Hippocampal formation (tissue), 2 donors: ENCODE measurements at places on chromosomes 11 and 22.

DNA sequence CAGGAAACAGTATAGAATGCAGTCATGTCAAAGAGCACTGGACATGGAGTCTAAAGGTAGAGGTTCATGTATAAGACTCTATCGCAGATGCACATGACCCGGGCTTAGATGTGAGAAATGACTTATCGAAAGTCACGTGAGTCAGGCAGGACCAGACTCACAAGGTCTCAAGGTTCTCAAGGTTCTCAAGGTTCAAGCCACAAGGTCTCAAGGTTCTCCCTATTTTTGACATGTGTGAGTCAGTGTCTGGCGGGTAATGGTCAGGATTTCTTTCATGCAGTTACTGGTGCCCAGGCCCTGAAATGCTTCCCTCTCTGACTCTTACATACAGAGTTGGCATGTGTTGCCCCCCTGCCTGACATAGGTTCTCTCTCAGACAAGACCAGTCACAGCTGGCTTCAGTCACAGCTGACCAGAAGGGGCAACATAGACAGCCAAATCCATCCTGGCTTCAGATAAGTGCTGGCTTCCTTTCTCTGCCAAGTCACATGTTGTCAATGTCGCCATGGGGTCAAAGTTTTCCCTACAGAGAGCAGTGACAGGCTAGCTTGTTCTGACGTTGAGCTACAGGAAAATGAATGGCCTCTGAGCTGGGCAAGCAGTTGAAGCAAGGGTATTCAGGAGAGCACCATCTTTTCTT lies 10.1 kb downstream of the CSRP3 start:
- DNase-seq, result no peak

GRCh38 chr11:12319461-12319951 lies 57.9 kb upstream of the PARVA start:
- no peak for DNase-seq

DNA sequence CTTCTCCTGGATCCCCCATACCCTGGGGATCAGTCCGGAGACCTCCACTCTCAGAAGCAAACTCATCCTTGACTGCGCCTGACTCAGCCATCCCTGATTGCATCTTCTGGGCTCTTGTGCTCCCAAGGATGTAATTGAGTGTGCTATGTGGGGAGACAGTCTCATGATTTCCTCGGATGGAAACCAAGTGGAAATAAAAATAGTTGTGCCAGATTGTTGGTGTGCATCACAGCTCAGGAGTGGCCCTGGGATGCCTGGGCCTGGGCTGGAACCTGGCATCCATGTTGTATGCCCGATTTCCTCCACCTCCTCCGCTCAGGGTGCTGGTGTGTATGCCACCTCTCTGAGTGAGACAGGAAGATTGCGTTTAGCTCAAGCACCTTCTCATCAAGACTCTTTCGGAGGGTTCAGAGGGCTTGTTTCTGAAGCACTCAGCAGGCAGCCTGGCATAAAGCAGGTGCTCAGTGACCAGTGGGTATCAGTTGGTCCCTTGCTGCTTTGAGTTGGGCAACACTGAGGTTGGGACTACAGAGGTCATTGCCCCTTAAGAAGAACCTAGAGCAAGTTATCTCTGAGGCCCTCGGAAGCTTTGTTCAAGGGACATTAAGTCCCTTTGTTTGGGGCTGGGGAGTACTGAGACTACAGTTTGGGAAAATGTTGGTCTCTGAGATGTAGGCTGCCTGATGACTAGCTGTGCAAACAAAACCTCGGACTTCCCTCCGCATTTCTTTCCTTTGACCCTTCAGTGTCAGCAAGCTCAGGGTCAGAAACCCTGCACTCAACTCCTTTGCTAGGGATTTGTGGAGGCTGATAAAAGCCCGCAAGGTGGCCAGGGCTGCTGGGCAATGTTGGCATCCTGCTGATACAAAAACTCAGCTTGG lies 24.8 kb upstream of the MICAL2 start:
- DNase-seq, result no peak

- no peak for DNase-seq
Observed at GRCh38 chr11:27371489-27371888, 8.5 kb upstream of the CCDC34 start.

GRCh38 chr11:90775567-90776165 lies 552.8 kb upstream of the CHORDC1 start:
- DNase-seq, result no peak

DNA sequence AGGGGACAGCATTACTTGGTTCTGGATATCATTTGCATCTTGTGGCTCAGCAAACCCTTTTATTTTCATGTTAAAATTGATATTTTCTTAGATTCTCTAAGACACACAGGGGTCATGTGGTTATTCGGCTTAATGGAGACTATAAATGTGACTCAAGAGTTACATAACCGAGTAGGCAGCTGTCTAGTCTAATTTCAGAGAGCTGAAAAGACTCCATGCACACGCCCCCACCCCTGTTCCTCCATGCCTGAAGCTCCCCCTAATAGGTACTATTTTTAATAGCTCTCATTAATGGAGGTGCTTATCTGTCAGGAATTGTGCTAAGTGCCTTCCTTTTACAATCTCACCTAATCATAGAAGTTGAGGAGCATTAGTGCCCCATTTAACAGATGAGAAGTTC lies 189.2 kb upstream of the ARHGAP20 start:
- no peak for DNase-seq

GRCh38 chr11:16669799-16670415 lies 68.5 kb upstream of the C11orf58 start:
- DNase-seq, result no peak

DNA sequence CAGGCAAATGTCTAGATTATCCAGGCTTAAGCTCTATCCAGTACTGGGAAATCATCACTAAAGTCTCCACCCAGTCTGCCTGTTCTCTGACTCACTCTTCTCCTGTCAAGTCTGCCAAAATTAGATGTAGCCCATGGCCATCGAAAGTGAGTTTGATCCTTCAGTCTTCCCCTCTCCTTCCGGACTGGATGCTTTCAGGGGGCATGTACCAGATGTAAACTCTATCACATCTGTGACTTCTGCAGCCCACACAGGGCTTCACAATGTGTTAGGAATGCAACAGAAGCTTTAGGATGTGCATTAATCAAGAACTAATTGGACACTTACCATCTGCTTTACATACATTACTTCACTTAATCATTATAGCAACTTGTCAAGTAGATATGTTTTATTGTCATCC lies 12.3 kb downstream of the ME3 start:
- DNase-seq, result no peak

DNA sequence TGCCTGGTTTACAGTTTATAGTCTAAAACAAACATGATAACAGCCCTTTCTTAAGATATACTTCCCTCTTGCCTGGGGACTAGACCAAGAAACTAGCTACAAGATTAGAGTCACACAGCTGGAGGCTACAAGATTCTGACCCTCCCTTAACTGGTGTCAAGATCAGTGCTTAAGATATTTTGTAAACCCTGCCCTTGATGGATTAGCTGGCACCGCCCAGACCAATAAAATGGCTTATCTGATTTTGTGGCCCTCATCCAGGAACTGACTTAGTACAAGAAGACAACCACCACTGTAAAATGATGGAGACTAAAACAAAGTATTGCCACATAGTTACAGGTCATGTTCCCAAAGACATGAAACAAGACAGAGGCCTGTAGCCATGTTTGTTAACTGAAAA lies 53.4 kb downstream of the FAM181B start:
- no peak for DNase-seq

DNA sequence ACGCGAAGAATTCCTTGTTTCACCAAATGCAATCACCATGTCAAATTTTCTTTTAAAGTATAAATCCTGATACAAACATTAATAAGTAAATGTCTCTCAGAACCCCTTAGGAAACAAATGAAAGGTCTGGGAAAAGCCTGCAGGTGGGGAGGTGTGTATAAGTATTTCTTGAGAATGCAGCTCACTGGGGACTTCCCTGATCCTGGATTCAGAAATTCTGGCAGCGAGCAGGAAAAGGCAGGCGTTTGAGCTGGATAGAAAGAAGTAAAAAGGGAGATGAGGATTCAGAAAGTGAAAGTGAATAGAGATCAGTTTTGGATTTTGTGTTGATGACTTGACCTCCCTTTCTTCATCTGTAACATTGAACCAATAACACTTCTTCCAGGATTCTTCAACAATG lies 68.3 kb upstream of the CTSC start:
- no peak for DNase-seq

DNA sequence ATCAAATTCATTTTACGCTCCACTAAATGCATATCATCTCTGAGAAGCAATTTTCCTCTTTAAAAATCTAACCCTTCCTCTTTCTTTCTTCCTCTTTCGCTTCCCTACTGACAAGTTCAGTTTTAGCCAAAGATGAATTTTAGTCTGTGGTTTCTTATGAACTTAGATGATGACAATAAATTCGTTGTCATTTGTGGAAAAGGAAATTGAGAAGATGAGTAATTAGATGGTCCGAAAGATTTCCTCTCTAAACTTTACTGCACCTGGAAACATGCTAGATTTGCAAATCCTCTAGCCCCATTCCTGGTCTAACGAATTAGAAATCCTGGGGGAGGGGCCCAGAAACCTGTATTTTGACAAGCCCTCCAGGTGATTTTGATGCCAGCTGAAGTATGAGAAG lies 855.4 kb upstream of the CHORDC1 start:
- no peak for DNase-seq

- DNase-seq, result no peak
Observed at GRCh38 chr11:10701982-10702381, 8.4 kb upstream of the IRAG1 start.

DNA sequence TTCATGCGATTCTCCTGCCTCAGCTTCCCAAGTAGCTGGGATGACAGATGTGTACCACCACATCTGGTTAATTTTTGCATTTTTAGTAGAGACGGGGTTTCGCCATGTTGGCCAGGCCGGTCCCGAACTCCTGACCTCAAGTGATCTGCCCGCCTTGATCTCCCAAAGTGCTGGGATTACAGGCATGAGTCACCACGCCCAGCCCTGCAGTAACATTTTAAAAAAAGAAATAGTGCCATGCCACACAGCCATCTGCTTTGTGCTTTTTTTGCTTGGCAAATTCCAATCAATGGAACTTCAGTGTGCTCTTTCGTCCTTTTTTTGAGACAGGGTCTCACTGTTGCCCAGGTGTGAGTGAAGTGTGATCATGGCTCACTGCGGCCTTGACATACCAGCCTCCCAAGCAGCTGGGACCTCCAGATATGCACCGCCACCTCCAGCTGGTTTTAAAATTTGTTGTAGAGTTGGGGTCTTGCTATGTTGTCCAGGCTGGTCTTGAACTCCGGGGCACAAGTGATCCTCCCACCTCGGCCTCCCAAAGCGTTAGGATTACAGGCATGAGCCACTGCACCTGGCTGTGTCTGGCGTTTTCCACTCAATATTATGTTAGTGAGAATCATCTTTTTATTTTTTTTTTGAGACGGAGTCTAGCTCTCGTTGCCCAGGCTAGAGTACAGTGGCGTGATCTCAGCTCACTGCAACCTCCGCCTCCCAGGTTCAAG lies 1.8 kb upstream of the CHADL start:
- no peak for DNase-seq

- DNase-seq, result peak; percentile 54
Observed at GRCh38 chr11:112289588-112290492, 29.2 kb upstream of the PLET1 start.

DNA sequence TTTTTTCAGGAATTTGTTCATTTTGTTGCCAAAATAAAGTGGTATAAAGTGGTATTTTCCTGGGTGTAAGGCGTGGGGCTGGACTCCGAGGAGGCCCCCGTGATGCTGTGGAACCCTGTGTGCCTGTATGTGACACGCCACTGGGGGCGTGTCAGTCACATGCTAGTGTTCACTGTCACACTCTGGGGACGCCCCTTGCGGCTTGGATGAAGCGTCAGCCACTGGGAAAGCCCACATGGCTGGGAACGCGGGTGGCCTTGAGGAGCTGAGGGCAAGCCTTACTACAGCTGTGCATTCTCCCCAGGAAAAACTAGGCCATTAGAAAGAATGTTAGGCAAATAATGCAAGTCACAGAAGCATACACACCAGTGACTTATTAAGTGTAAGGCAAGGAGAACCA lies 77.0 kb upstream of the SLC25A18 start:
- no peak for DNase-seq

DNA sequence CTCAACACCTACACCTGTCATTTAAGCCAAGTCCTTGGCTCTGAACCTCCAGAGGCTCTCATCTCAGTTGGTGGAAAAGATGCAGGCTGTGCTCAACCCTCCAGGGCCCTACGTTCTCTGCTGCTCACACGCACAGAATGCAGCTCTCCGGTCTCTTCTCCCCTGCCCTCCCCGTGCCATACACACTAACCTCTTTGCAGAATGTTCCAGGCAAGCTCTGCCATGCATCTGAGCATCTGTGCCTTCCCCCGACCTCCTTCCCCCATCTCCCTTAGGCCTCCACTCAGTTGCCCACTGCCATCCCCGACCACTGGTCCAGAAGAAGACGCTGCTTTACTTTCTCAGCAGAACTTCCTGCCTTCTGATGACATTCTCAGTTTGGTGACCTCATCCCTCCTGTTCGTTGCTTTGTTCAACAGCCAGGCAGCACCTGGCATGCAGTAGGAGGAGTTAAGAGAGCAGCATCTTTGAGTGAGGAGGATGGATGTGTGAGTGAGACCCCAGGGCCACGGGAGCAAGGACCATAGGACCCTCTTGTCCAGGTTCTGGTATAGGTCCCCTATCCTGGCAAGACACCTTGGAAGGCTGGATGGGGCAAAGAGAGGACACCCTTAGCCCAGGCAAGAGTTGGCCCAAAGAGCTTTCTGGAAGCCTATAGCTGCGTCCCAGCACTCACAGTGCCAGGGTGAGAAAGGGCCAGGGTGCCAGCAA lies 598.0 kb downstream of the BRD1 start:
- no peak for DNase-seq

DNA sequence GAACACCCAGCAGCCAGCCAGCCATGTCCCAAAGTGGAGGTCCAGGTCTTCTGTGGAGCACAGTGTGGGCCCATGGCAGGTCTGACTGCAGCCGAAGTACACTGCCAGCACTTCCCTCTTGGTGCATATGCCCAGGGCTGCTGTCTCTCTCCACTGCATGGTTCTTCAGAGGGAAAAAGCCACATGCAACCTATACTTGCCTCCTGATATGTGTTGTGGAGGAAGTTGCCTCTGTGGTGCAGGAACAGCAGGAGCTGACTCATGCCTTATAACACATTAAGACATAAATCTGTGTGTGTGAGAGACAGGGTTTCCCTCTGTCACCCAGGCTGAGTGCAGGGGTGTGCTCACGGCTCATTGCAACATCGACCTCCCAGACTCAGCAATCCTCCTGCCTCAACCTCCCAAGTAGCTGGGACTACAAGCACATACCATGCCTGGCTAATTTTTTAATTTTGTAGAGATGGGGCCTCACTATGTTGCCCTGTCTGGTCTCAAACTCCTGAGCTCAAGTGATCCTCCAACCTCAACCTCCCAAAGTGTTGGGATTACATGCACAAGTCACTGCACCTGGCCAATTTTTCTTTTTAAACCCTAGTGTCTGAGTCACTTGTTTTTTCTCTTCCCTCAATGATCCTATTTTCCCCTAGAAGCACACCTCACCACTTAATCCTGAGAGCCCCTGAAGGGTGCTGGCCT lies 98.8 kb downstream of the MPPED2 start:
- no peak for DNase-seq

- no peak for DNase-seq
Observed at GRCh38 chr22:44353041-44353440, 40.3 kb upstream of the SHISAL1 start.

DNA sequence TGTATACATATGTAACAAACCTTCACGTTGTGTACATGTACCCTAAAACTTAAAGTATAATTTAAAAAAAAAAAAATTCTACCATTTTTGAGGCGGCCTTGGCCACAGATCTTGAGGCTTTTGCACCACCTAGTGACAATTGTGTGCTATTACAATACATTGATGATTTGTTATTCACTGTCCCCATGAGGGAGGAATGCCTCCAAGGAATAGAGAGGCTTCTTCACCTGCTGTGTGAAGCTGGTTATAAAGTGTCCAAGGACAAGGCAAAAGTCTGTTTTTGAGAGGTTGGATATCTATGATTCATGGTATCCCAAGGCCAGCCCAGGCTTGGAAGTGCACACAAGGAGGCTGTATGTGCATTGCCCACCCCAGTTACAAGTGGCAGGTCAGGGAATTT lies 30.7 kb downstream of the SLC22A25 start:
- DNase-seq, result peak; percentile 0
